ENCODE measurements at places on chromosomes 7 and 10. TPM values are rescaled to one million over a fixed set of nuclear protein-coding genes. Genes with fewer than 3 reads are reported as not detected.

Gene TRPV5
- 0.26 TPM for total RNA-seq

Gene PDE6C
- not detected for total RNA-seq

Gene SLC26A5
- 1.6 TPM for total RNA-seq

Gene NME8
- total RNA-seq = not detected

Gene SLC26A4
- 1.1 TPM for total RNA-seq

Gene ARHGEF5
- total RNA-seq = 3.6 TPM

Gene SFTPA2
- total RNA-seq = not detected

Gene BMPR1A
- 128 TPM for total RNA-seq

Gene ELN
- 483 TPM for total RNA-seq

Gene GJC3
- total RNA-seq = not detected

Gene SNCG
- 69.2 TPM for total RNA-seq

Gene PTPRE
- total RNA-seq = 15.9 TPM

Gene TAS2R4
- 8.1 TPM for total RNA-seq

Gene SPDYE6
- total RNA-seq = not detected

Gene RADIL
- total RNA-seq = 4.9 TPM

Gene OR2A7
- 5.6 TPM for total RNA-seq

Gene CCNJ
- total RNA-seq = 7.3 TPM

Gene KCND2
- 5.9 TPM for total RNA-seq

Gene SRGN
- total RNA-seq = 67.7 TPM

Gene PON3
- total RNA-seq = 3.7 TPM

Gene MMP21
- 0.69 TPM for total RNA-seq

Gene AKR1C1
- total RNA-seq = 27.8 TPM

Gene ZP3
- total RNA-seq = 0.42 TPM

Gene ACBD7
- 5.2 TPM for total RNA-seq

Gene VPS37D
- 3.2 TPM for total RNA-seq

Gene GJD4
- not detected for total RNA-seq

Gene SDK1
- total RNA-seq = 15.1 TPM

Gene MYL10
- total RNA-seq = 0.63 TPM

Gene HOXA2
- 1.4 TPM for total RNA-seq

Gene CLRN3
- 0.42 TPM for total RNA-seq

Gene TACR2
- total RNA-seq = 4.5 TPM

Gene ADAM22
- 32.5 TPM for total RNA-seq

Gene STOX1
- total RNA-seq = 4.7 TPM

Gene GET4
- 11.6 TPM for total RNA-seq

Gene THSD7A
- total RNA-seq = 30.8 TPM

Gene ANKRD1
- 6.8 TPM for total RNA-seq

Gene CPSF4
- 15.6 TPM for total RNA-seq

Gene CDC14C
- not detected for total RNA-seq

Gene VAX1
- total RNA-seq = not detected

Gene GPR22
- total RNA-seq = 2.2 TPM

Gene TDRD1
- total RNA-seq = 0.53 TPM

Gene VENTX
- total RNA-seq = not detected

Gene HGF
- total RNA-seq = 42.7 TPM

Gene NAT16
- total RNA-seq = not detected

Gene COPS6
- total RNA-seq = 36.1 TPM

Gene SPDYE2
- 0.16 TPM for total RNA-seq

Gene ACTL6B
- 0.69 TPM for total RNA-seq

Gene ATP5F1C
- total RNA-seq = 254 TPM

Gene SPDYE8
- total RNA-seq = not detected

Gene HTR5A
- total RNA-seq = not detected

Gene DHTKD1
- total RNA-seq = 25.0 TPM
